Stimulated activated CD4-positive, alpha-beta T cell treated with anti-CD3 and anti-CD28 coated beads, Interleukin-2, amount 100 ng/mL, for 4 hours (primary cell): ENCODE measurements at places on chromosomes 11 and 22.

DNA sequence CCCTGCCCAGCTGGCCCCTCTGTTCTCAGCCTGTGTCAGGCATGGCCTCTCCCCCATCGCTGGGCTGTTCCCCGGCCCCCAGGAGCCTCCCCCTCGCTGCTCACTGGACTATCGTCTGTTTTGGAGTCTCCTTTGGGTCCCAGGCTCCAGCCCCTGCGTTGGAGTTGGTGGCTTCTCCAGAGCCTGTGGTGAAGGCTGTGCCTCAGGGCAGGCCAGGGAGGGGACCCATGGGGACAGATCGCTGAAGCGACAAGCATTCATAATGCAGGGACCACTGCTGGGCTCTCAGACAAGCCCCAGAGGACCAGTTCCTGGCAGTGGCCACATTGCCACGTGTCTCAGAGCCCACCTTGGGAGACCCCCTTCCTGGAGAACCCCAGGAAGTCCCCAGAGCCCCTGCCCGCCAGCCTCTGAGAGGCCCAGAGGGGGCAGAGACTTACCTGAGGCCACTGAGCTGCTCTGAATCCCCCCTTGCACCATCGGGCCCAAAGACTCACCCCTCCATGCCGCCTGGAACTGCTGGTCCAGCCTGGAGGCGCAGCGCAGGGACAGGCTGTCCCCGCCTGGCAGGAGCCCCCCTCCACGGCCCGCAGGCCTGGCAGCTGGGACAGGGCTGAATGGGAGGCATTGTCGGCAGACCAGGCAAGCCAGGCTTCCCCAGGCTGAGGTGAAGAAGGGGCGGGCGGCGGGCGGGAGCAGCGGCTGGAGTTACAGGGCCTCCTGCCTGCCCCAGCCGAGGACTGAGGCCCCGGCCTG is at the start of gene CHADL:
Gene CHADL (minus strand): TSS at position 555 of the 756 bp plus-strand sequence. CDS start 50 bp downstream, at position 505.
- no peak for DNase-seq

DNA sequence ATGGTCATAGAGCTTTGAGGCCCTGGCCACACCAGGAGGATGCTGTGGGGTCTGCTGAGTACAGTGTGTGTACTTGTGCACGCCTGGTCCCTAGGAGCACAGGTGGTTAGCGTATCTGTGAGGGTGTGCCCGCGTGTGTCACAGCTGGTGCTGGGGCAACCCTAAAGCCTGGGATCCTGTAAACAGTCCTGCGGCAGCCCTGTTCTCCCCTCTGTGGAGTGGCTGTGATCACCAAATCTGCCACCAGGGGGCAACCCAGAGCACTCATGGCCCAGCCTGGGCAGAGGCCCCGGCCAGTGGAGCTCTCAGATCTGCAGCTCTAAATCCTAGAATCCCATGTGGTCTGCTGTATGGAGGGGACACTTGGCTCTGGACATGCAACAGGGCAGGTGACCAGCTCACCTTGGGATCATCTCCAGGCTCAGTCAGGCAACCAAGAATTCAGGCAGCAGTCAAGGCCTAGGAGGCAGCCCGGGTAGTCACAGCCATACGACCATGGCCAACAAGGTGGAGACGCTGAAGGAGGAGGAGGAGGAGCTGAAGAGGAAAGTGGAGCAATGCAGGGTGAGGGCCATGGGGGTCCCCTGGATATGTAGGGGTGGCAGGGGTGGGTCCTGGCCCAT is 3.9 kb downstream of the SH3BP1 start:
- DNase-seq, result peak; percentile 75

DNA sequence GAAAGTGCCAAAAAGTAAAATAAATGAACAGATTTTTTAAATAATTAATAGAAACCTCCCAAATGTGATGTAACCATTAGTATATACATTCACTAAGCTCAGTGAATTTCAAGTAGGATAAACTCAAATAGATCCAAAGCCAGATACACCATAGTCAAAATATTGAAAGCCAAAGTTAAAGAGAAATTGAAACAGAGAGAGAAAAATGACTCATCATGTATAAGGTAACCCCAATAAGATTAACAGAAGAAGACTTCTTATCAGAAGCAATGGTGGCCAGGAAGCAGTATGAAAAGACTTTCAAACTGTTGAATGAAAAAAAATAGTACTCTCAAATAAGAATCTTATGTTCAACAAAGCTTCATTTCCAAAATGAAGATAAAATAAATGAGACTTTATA is 70.5 kb downstream of the LUZP2 start:
- no peak for DNase-seq

DNA sequence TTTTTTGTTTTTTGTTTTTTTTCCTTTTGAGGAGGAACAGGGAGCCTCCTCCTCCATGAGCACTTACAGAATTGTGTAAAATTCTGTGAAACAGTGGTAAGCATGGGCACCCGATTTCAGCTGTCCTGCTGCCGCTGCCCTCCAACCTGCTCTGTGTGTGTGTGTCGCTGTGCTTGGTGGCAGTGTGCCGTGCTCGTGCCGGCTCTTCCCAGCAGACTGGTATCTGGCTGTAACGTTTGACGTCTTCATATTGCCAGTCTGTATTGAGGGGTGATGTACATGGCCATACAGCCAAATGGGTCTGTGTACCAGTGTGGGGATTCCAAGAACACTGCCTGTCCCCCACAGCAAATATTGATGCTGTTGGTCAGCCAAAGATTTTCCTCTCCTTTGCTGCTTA is 97.1 kb downstream of the CWC15 start:
- DNase-seq, result no peak

GRCh38 chr11:71500601-71501021 is 26.5 kb upstream of the KRTAP5-7 start:
- no peak for DNase-seq

DNA sequence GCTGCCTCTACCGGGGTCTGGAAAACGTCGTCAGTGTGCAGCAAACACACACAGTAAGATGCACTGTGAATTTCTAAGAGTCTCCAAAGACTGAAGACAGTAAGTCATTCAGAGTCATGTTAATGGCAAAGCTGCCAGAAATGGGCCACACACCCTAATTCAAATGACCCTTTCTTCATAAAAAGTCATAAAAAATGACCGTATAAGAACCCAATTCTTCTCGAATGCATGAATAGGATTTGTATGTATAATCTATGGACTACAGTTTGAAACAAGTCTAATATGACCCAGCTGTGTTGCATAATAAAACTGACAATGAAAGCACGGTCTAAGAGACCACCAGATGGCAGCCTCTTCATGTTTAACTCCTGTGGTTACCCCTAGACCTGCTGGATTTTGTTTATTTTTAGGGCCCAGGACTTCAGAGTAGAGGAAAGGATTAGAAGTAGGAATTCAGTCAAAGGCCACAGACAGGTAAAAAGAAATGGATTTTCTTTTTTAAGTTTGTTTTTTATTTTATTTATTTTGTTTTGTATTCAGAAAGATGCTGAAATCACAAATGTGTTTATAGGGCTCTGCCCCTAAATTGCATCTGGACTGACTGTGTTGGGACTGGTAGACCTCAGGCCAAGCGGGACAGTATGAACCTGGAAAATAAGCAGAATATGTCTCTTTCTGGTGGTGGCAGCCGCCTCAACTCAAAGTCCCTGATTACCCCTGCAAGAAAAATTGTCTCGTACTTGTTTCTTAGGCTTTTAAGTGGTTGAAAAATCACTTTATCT is 32.1 kb upstream of the SLC5A12 start:
- no peak for DNase-seq

DNA sequence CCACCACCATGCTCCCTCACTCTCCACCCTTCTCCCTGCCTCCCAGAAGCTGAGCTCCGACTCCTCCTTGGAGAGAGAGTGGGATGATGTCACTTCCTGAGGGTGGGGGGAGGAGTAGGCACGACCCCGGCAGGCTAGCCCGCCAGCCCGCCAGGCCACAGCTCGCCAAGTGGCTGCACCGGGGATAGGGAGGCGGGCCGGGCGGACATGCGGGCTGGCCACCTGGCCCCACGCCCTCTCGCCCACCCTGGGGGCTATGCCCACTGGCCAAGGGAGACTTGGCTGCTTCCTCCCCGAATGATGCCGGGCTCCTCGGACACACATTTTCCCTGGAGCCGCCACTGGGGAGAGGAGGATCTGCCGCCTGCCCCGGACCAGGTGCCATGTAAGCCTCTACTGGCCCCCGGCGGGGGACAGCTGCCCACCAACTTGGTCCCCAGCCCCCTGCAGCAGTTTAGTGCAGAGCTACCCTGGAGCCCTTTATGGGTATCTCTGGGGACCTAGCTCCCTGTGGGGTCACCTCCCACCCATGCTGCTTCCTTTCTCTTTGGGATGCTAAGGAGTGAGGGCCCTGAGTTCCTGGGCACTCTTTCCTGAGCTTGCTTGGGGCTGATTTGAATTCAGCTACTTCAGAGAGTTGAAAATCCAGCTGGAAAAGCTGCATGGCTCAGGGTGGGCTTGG is 33.7 kb upstream of the MYRF start:
- DNase-seq, result no peak
